ENCODE measurements at places on chromosomes 7 and 10.

GRCh38 chr7:142750321-142750938 lies 1.2 kb downstream of the PRSS1 start:
- DNase-seq, result no peak

DNA sequence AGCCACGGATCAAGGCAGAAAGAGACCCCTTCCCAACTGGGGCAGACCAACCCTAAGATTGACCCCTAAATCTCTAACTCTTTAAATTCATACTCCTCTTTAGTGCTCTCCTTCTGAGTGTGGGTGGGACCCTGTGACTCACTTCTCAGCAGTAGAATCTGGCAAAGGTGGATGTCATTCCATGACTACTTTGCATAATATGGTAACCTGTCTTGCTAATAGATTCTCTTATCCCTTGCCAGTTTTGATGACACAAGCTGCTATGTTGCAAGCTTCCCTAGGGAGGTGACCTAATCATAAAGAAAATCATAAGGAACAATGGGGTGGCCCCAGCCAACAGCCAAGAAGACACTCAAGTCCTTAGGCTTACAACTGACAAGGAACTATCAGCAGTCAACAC lies 155.4 kb upstream of the VWC2 start:
- no peak for DNase-seq

DNA sequence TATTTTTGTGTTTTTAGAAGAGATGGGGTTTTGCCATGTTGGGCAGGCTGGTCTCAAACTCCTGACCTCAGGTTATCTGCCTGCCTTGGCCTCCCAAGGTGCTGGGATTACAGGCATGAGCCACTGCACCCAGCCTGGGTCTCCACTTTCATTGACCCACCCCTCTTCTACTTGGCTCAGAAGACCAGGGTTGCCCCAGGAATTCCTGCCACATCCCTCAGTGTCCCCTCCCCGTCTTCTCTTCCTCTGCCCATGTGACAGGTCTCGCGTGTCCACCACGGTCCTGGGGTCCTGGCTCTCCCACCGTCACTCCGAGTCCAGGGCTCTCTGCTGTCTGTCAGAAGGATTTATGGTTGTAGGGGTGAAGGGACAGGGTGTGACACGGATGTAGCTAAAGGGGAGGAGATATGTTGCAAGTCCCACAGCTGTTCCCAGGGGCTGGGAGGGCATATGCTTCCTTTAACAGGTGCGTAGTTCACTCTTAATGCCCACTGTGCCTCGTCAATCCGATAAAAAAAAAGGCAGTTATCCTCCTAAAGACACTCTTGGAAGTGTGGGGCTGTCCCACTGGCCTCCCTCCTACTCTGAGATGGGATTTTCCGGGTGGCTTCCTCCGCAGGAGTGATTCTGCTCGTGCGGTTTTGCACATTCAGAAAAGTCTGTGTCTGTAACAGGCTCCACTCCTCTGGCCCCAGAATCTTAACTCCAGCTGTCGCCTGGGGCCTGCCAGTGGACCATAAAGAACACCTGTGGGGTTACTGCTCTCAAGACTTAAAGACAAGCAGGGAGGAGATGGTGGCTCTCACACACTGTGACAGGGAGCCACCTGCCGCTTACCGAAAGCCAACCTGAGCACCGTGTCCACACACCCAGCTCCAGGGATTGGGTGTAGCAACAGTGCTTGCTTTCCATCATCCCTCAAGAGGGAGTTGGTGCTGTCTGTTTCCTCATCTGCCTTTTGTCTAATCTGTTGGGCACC lies 36.7 kb upstream of the SHH start:
- DNase-seq, result no peak

DNA sequence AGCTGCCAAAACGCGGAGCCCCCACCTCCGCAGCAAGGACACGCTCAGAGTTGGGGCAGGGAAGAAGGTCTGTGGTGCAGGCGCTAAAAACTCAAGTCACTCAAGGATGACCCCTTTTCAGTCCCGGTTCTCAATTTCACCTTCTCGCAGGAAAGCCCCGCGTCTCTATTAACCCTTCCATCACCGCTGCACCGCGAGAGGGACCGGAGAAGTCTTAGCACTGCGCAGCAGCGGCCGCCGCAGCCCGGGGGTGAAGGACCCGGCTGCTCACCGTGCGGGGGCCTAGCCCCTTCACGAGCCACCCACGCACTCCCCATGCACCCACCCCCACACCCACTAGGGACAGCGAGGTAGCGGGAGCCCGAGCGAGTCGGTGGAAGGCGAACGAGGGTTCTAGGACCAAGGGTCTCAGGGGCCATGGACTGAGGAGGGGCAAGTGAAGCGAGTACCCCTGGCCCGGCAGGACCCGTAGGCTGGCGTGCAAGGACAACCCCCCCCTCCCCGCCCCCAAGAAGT lies 162.9 kb downstream of the SH3PXD2A start:
- DNase-seq, result no peak

DNA sequence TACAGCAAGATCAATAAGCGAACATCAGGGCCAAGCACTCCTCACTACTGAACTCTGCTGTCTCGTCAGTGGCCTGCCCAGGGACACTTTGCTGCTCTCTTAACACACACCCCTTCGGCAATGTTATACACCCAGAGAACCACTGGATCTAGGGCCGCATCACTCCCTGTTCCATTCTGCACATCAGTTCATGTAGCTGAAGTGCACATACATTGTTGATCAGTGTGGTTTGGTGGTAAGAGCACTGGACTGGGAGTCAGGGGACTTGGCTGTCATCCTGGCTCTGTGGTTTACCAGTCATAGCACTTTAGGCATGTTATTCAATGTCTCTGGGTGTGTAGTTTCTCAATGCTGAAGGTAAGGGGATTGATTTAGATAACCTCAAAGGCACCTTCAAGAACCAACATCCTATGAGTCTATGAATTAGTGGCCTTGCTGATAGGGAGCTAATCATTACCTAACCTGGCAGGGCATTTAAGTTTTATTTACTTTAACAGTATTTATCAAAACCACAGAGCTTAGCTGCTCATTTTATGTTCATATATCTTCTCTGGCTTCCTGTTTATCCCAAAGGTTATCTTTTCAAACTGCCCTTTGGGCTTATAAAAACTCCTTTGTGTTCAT lies 24.8 kb downstream of the DUSP5 start:
- no peak for DNase-seq

DNA sequence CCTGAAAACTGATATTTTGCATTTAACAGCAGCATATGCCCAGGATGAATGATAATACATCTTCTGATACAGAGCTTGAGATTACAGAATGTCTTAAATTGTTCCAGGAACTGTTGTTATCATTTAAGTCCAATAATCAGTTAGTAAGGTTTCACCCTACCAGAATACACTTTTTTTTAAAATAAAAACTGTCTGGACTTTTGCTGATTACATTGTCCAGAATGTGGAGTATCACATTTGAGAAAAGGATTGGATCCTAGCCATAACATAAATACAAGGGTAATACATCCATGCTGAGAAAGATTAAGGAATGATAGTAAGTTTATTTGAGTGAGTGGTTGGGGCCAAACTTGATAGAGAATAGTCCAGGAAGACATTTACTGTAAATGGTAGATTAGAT lies 71.0 kb downstream of the SEPTIN7 start:
- DNase-seq, result no peak

GRCh38 chr7:17370901-17371585 lies 72.6 kb downstream of the AHR start:
- no peak for DNase-seq

- no peak for DNase-seq
Measured at GRCh38 chr7:48458701-48459524, 287.7 kb downstream of the ABCA13 start.

DNA sequence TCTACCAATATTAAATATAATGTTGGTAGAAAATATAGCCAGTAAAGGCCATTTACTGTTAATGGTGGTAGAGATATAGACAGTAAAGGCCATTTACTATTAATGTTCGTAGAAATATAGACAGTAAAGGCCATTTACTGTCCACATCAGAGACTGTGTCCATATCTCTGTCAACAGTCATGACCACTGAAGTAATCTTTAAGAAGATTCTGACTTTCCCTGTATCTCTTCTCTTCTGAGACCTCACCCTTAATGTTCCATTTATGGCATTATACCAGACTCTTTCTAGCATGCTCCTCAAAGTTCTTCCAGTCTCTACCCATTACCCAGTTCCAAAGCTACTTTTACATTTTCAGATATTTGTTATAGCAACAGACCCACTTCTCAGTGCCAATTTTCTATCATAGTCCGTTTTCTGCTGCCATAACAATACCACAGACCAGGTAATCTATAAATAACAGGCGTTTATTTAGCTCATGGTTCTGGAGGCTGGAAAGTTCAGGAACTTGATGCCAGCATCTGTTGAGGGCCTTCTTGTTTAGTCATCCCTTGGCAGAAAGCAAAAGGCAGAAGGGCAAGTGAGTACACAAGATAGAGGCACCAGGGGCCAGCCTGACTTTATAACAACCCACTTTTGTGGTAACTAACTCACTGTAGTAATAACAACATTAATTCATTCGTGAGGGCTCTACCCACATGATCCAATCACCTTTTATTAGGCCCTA lies 7.9 kb upstream of the NUDCD3 start:
- DNase-seq, result no peak

DNA sequence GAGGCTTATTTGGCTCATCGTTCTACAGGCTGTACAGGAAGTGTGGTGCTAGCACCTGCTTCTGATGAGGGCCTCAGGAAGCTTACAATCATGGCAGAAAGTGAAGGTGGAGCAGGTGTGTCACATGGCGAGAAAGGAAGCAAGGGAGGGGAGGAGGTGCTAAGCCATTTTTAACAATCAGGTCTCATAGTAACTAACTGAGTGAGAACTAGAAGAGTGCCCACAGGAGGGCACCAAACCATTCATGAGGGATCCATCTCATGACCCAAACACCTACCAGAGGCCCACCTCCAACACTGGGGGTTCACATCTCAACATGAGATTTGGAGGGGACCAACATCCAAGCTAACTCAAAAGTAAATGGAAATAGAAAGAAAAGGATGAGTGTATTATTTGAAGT lies 78.1 kb downstream of the CXCL12 start:
- no peak for DNase-seq

- no peak for DNase-seq
Measured at GRCh38 chr10:89924261-89924660, 222.9 kb downstream of the KIF20B start.

- no peak for DNase-seq
Measured at GRCh38 chr10:124577651-124578050, 116.0 kb downstream of the LHPP start.

GRCh38 chr7:31372231-31372959 lies 31.9 kb upstream of the NEUROD6 start:
- peak; percentile 13 for DNase-seq

- DNase-seq, result no peak
Measured at GRCh38 chr10:79106256-79107050, 37.7 kb downstream of the ZMIZ1 start.

- no peak for DNase-seq
Measured at GRCh38 chr10:15046626-15047025, 2.9 kb downstream of the OLAH start.

GRCh38 chr10:86044029-86044428 lies 322.6 kb downstream of the GRID1 start:
- no peak for DNase-seq

DNA sequence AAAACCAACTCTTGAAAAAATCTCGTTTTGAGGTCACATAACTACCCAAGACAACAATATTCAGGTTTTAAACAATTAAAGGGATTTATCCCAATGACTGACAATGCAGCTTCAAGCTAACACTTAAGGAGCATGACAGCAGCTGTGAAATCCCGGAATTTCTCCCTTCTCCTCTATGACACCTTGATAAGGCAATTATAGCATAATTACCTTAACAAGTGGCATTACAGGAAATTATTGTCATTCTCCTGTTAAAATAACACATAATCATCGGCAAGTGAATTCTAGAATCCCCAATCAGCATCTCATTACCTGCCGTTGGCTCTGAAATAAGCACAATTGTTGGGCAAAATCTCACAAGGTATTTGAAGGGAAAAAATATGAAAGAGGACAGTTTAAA lies 417.0 kb upstream of the PFKP start:
- DNase-seq, result no peak

GRCh38 chr10:123945325-123945920 lies 53.8 kb upstream of the CPXM2 start:
- no peak for DNase-seq

DNA sequence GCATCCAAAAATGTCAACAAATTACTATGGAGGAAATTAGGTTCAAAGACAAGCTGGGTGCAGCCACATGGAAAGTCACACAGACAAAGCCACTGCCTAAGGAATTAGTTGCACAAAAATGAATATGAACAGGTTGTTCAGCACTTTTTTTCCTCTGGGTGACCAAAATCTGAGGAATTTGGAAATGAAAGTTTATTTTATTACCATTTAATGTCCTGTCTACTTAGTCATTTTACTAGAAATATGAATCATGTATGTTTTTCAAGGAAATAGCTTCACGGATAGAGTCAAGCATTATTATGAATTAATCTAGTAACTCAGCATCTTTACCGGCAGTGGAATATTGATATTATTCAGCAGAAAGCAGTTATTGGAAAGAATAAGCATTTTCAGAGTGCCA lies 106.3 kb downstream of the ANK3 start:
- DNase-seq, result no peak

DNA sequence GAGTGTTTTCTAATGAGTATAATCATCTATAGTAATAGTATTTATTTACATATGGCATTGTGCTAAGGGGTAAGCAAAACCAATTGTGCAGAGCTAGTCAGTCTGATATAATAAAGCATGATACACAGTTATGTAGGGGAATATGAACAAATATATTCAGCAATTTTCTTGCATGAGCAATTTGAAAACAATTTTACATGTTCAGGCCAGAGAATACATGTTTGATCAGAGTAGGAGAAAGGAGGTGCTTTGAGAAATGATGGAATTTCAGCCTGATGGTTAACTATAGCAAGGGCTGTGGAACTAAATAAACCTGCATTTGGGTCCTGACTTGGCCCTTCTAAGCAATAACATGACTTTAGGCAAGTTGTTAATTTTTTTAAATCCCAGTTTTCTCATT lies 214.5 kb downstream of the TWIST1 start:
- DNase-seq, result no peak

- DNase-seq, result no peak
Measured at GRCh38 chr10:3169271-3169670, 3.3 kb downstream of the PITRM1 start.

- no peak for DNase-seq
Measured at GRCh38 chr10:97974100-97974499, 56.3 kb downstream of the CRTAC1 start.

GRCh38 chr7:108124820-108125219 lies 5.3 kb downstream of the LAMB4 start:
- DNase-seq, result no peak

DNA sequence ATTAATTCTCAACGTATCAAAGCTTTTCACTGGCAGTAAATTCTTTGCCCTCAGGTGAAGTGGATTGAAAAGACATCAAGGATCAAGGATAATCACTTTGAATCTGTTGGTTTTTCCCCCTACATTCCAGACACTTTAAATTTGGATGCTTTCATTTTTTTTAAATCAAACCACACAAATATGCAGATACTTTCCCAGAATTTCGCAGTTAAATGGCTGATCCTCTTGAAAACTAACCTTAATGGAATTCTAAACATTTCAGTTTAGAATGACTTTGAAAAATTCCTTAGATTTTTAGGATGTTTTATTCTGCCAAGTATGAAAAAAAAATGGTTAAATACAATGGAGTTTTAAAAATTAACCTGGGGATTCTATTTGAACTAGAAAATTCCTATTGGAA lies 325.9 kb downstream of the GFRA1 start:
- no peak for DNase-seq

- DNase-seq, result no peak
Measured at GRCh38 chr7:109844362-109844761, 1246.6 kb upstream of the LRRN3 start.

Measured in NCI-H446 (cell line).